ENCODE measurements at places on chromosomes 2 and 18.

GRCh38 chr2:20439193-20439475 lies 7.7 kb upstream of the RHOB start:
- DNase-seq: no peak

GRCh38 chr2:3099860-3100234 lies 277.8 kb downstream of the EIPR1 start:
- DNase-seq: no peak

- DNase-seq: no peak
These were observed 12.3 kb downstream of the ZEB2 start for GRCh38 chr2:144507441-144508171.

GRCh38 chr2:105118960-105119359 lies 81.1 kb downstream of the MRPS9 start:
- no peak for DNase-seq

GRCh38 chr18:3383381-3383915 lies 66.5 kb upstream of the TGIF1 start:
- no peak for DNase-seq

GRCh38 chr2:38154395-38154794 lies 78.4 kb upstream of the CYP1B1 start:
- DNase-seq: no peak

DNA sequence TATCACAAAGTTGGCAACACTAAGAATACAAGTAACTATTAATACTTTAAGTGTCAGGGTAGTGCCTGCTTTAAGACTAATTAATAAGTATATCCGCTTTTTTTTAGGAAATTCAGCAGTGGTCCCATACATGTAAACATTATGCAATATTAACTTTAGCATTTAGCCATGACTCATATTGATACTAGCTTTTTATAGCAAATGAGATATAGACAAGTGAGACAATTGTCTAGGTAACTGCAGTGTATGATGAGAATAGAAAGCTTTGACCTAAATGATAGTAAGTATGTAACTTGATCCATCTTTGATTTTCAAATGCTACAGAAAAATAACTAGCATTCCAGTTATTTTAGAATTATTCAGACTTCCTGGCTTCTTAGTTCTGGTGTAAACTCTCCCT lies 27.4 kb upstream of the VRK2 start:
- DNase-seq: no peak

- DNase-seq: no peak
These were observed 59.8 kb downstream of the TRIB2 start for GRCh38 chr2:12776521-12776961.

GRCh38 chr18:58069721-58070292 lies 25.8 kb downstream of the NEDD4L start:
- no peak for DNase-seq

DNA sequence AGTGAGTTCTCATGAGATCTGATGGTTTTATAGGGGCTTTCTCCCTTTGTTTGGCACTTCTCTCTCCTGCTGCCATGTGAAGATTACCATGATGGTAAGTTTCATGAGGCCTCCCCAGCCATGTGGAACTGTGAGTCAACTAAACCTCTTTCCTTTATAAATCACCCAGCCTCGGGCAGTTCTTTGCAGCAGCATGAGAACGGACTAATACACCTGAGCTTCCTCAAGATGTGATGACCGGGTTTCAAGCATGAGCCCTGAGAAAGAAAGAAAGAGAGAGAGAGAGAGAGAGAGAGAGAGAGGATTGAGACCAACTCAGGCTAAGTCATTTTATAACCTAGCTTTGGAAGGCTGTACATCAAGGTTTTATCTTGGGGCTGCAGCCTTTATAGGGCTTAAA lies 167.7 kb upstream of the SERPINE2 start:
- DNase-seq: no peak

DNA sequence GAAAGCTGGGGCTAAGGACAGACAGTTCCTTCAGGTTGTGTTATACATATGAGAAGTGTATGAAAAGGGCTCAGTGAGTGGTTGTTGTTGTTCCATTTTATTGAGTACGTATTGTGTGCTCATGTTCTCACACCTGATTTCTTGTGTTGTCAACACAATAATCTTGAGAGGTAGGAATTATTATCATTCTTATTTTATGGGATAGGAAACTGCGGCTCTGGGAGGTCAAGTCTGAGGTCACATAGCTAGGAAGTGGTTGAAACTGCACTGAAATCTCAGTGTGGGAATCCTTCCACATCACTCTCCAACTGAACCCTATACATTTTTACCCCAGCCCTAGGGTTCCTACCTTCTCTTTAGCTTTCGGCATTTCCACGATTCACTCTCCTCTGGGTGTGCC lies 124.2 kb upstream of the CXCR4 start:
- DNase-seq: no peak

All from stimulated activated CD8-positive, alpha-beta memory T cell treated with anti-CD3 and anti-CD28 coated beads, Interleukin-4, amount 100 ng/mL, for 1 hour (primary cell).